Activated T-cell treated with anti-CD3 and anti-CD28 coated beads for 4 hours (primary cell): ENCODE measurements at places on chromosomes 6 and 20.

GRCh38 chr6:85580878-85581267, 12.8 kb downstream of the SNX14 start:
- DNase-seq, result no peak

- no peak for DNase-seq
These were observed 255.3 kb downstream of the EPM2A start for GRCh38 chr6:145480024-145480423.

GRCh38 chr6:99064834-99065233, 117.1 kb upstream of the FBXL4 start:
- DNase-seq, result no peak

- DNase-seq, result no peak
These were observed 144.7 kb downstream of the QRSL1 start for GRCh38 chr6:106773996-106774629.

DNA sequence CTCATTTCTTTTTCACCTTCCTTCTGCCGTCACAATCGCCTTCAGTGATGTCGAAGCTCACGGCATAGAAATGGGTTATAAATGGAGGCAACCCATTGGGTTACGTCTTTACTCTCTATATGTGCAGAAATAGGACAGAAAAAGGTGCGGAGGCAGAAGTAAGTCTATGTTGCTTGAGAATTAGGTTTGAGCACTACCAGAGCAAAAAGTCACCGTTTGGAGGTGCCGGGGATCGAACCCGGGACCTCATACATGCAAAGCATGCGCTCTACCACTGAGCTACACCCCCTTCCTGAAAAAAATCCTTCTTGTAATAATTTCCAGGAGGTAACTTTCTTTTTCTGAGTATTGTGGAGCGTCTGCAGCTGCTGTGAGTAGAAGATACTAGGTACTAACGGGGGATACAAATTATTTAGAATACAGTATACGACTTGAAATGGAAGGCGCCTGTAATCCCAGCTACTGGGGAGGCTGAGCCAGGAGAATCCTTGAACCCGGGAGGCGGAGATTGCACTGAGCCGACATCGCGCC, 134.2 kb downstream of the TRIM27 start:
- DNase-seq, result no peak

GRCh38 chr20:237489-237888, 10.4 kb downstream of the DEFB129 start:
- peak; percentile 11 for DNase-seq

DNA sequence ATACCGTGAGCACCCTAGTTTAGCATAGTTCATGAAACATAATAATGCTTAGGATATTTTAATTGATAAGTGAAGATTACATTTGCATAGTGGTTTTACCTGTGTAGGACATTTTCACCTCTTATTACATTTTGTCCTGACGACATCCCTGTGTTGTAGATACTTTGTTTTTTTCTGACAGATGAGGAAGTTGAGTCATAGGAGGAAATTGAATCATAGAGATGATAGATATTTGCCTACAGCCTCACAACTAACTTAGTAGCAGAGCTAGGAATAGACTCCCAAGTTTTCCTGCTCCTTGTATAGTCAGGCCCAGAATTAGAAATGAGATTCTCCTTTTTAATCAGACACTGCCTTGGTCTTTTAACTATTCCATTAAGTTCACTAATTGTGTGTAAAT, 100.5 kb upstream of the SUPT3H start:
- DNase-seq, result no peak

DNA sequence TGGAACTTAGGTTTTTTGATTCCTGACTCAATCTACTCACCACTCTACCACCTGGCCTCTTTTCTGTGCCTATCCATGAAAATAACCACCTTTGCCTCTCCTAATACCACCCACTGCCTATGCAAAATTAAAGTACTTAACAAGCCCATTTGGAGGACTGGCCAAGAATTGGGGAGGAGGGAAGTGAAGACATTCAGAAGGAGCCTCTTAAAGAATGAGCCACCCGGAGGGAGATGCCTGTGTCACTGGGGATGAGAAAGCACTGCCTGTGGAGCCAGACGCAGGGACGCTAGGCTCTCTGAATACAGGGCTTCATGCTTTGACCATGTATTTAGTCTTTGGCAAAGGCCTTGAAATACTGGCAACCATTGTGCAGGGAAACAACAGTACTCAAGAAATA, 40.0 kb upstream of the MRPS10 start:
- no peak for DNase-seq

- no peak for DNase-seq
These were observed 62.0 kb downstream of the EZR start for GRCh38 chr6:158756977-158757752.

- DNase-seq, result no peak
These were observed 81.8 kb upstream of the AGPAT4 start for GRCh38 chr6:161355696-161356095.

DNA sequence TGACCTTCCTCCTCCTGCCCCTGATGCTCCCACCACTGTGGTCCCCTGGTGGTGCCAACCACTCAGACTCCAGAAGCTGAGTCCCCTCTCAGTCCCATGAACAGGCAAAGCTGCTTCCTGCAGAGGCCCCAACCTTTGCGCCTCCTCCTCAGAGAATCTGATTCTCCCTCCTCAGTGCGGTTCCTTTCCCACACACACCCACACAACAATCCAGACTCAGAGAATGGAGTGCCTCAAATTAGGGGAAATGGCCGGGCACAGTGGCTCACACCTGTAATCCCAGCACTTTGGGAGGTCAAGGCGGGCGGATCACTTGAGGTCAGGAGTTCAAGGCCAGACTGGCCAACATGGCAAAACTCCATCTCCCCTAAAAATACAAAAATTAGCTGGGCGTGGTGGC, 23.0 kb downstream of the RIPOR3 start:
- DNase-seq, result no peak

GRCh38 chr6:158016571-158017383, 35.1 kb downstream of the SYNJ2 start:
- DNase-seq, result no peak

DNA sequence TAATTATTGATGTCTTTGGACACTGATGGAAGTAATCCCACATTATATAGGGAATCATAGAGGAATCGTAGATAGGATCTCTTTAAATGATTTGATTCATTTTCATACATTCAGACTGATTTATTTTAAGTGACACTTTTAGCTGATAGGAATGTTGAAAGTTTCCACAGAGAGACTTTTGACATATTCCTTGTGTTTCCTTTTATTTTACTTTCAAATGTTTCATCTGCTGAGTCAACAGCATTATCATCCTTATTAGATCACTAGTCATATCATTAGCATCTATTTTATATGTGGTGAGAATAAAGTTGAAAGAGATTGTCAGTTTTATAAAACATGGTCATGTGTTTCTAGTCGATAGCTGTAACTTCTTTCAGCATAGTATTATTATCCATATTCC, 13.4 kb downstream of the DCBLD1 start:
- no peak for DNase-seq

GRCh38 chr20:26216025-26216424, 519.4 kb upstream of the ZNF337 start:
- DNase-seq, result no peak

DNA sequence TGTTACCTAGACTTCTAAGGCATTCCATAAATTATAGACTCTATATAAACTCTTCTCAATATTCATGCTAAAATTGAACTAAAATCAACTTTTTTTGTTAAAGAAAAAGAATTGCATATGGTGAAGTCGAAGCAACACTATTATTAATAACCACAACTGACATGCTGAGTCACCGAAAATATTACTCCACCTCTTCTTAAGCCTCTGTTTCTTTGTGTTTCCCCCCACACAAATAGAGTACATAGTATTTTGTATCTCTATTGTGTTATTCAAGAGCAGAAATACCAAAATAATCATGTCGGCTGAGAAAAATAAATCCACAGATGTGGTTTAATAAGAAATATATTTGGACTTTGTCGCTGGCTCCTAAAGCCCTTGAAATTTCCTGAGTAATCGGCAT, 23.8 kb downstream of the TFB1M start:
- DNase-seq, result no peak

GRCh38 chr6:139982652-139983295, 608.3 kb upstream of the CITED2 start:
- no peak for DNase-seq

GRCh38 chr6:145275019-145275418, 460.3 kb downstream of the EPM2A start:
- no peak for DNase-seq

DNA sequence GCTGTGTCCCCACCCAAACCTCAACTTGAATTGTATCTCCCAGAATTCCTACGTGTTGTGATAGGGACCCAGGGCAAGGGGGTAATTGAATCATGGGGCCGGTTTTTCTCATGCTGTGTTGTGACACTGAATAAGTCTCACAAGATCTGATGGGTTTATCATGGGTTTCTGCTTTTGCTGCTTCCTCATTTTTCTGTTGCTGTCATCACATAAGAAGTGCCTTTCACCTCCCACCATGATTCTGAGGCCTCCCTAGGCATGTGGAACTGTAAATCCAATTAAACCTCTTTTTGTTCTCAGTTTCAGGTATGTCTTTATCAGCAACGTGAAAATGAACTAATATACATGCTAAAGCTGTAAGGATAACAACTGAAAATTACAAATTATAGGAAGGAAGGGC, 88.3 kb downstream of the CDYL start:
- no peak for DNase-seq

- no peak for DNase-seq
These were observed 97.4 kb downstream of the COL12A1 start for GRCh38 chr6:75108333-75108974.

DNA sequence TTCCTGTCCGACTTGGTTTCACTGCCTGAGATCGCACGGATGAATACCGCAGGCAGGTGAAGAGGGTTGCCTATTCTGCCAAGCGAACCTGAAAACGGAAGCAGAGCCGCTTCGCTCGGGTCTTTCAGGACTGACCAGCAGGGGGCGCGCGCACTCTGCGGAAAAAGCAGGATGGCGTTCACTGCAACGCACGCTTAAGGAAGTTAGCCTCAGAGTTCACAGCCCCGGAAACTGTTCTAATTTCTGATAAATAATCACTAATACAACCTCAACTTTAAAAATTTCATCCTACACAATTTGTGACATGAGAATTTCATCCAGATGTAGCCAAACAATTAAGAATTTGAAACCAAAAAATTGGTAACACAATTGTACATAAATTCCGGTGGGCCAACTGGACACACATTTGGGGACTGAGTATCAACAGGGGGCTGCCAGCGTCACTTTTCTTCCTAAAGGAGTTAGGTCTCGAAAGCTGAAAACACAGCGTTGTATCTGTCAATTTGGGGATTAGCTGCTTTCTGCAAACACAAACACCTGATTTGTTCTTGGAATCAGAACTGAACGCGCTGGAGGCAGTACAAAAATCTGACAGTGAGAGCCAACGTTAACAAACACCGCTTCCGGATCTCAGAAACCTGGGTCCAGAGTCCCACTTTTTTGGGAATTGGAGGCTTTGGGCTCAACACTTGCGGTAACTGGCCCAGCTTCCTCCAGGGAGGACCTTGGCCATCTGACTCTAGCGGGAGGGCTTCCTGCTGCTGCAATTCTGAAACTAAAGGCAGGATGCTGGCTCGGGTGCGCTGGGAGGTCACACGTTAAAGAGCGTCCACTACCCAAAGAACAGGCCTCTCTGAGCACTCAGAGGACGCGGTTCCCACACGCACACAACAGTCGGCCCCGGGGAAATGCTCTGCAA, 8.8 kb downstream of the PXDC1 start:
- peak; percentile 89 for DNase-seq

DNA sequence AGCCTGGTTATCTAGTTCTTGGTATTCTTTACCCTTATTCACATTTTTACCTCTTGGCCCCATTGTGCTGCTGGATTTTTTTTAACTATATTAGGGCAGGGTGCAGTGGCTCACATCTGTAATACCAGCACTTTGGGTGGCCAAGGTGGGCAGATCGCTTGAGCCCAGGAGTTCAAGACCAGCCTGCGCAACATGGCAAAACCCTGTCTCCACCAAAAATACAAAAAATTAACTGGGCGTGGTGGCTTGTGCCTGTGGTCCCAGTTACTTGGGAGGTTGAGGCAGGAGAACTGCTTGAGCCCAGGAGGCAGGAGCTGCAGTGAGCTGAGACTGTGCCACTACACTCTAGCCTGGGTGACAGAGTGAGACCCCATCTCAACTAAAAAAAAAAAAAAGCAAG, 12.2 kb upstream of the TAF8 start:
- DNase-seq, result no peak

DNA sequence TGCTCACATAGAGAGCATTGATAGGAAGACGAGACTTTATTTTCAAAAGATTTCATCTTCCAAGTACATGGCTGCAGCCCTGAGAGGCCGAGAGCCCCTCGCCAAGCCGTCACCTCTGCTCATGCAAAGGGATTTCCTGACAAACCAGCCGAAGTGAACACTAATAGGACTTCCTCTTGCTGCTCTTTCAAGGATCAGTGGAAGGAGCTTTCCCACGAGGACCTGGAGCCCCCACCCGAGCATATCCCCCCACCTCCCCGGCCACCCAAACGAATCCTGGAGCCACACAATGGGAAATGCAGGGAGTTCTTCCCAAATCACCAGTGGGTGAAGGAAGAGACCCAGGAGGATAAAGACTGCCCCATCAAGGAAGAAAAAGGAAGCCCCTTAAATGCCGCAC, 69.3 kb downstream of the PTPN1 start:
- DNase-seq, result no peak

GRCh38 chr20:49888212-49889000, 26.9 kb downstream of the SPATA2 start:
- peak; percentile 35 for DNase-seq

- no peak for DNase-seq
These were observed 140.3 kb downstream of the NFATC2 start for GRCh38 chr20:51402201-51402600.

DNA sequence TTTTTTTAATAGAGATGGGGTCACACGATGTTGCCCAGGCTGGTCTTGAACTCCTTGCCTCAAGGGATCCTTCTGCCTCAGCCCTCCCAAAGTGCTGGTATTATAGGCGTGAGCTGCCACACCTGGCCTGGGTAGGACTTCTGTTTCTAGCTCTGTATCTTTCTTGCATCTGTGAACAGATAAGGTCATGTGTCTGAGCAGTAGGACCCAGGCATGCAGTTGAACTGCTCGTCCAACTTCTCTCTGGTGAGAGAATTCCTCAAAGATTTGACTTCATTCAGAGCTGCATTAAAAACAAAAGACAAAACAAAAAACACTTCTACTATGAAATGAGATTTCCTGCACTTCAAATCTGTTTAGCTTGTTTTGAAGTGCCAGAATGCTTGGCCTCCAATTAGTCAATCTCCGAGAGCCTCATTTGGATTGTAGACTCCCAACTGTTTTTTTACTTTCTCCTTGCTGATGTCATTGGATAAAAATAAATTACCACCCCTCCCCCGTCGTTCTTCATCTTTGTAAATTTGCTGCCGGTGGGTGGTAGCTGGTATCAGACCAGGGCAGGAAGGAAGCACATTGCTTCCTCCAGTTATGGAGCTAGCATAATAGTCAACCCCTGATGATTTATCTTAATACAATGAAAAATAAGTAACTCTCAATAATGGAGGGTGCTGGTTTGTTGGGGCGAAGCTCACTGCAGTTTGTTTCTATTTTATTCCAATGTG, 17.6 kb downstream of the CD109 start:
- DNase-seq, result no peak

DNA sequence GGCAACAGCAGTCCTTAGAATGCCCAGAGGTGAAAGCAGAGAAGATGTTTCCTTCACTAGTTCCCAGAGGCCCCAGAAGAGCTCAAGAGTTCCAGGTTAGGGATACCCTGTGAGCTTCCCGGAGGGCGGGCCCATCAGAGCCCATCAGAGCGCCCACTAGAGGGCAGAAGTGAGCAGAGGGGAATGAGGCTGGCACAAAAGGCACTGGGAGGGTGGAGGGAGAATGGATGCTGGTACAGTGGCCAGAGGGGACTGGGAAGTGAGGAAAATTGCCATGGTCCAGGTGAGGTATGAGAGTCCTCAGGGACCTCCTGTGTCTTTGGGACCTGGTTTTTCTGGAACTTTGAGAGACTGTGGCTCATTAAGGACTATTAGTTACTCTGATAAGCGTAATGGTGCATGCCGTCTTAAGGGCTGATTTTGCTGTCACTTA, 57.3 kb downstream of the LINC00237 start:
- DNase-seq, result peak; percentile 28
